ENCODE measurements at places on chromosomes 11 and 22.

DNA sequence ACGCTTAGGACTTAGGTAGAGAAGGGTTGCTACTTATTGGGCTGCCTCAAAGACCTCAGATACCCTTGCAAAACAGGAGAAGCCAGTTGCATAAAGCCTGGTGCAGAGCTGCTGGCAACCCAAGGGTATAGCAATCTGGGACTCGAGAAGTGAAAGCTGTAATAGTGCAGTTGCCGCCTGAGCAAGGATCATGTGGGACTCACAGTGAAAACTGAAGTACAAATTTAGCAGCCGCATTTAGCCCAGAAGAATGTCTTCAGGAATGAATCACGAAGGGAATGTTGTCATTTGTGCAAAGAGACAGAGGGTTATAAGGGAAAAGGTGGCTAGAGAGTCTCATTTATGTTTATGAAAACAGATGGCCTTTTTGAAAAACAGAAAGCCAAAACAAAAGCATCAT, 267.2 kb downstream of the TENM4 start:
- no peak for DNase-seq

- no peak for DNase-seq
Observed at GRCh38 chr11:43712676-43713075, 32.1 kb downstream of the HSD17B12 start.

- no peak for DNase-seq
Observed at GRCh38 chr22:24105013-24105360, 76.3 kb upstream of the SUSD2 start.

DNA sequence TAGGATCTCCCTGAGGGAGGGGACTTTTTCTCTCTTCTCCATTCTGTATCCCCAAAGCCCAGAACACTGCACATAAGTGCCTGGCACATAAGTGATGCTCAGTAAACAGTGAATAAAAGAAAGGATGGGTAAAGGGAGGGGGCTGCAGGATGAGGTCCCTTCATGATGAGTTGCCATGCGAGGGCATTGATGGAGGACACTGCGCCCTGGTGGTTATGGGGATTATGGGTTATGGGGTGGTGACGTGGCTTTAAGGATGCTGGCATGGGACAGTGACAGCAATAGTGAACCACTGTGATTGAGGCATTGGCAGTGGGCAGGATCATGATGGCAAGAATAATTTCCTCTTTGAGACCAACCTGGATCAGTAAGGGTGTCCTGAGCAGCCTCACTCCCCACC, 43.9 kb upstream of the LRRC32 start:
- DNase-seq: no peak

GRCh38 chr11:86487671-86488070, 113.0 kb downstream of the CCDC81 start:
- DNase-seq: no peak

GRCh38 chr22:21940521-21940920, 12.1 kb downstream of the PPM1F start:
- DNase-seq: no peak

- no peak for DNase-seq
Observed at GRCh38 chr11:110046775-110047380, 46.3 kb upstream of the ZC3H12C start.

DNA sequence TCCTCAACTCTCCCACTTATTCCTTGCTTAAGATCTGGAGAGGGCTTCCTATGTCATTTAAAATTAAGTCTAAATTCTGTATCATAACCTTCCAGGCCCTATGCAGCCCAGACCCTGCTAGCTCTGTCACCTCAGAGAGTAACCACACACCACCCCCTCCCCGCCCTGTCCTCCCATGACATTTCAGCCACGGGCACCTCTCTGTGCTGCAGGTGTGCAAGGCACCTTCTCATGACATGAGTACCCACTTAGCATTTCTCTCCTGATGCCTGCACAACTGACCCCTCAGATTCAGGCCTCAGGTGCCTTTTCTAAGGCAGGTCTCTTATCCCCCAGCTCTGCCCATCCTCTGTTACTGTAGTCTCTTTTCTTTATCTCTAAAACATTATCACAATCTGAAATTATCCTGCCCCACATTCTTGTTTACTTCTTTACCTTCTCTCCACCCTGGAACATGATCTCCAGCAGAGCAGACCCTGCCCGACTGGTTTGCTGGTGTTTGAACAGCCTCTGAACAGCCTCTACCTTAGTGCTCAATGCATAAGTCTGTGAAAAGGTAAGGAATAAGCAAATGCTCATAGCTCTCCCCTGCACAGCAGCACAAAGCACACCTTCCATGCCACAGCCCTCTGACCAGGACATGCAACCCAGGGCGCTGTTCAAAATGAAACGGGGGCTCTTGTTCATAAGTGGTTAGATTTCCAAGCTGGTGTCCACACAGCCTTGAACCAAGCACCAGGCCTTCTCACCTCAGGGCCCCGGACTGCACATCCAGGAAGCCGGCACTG, 196.1 kb upstream of the B3GAT1 start:
- no peak for DNase-seq

GRCh38 chr22:33654173-33654895, 265.9 kb downstream of the LARGE1 start:
- DNase-seq: no peak

DNA sequence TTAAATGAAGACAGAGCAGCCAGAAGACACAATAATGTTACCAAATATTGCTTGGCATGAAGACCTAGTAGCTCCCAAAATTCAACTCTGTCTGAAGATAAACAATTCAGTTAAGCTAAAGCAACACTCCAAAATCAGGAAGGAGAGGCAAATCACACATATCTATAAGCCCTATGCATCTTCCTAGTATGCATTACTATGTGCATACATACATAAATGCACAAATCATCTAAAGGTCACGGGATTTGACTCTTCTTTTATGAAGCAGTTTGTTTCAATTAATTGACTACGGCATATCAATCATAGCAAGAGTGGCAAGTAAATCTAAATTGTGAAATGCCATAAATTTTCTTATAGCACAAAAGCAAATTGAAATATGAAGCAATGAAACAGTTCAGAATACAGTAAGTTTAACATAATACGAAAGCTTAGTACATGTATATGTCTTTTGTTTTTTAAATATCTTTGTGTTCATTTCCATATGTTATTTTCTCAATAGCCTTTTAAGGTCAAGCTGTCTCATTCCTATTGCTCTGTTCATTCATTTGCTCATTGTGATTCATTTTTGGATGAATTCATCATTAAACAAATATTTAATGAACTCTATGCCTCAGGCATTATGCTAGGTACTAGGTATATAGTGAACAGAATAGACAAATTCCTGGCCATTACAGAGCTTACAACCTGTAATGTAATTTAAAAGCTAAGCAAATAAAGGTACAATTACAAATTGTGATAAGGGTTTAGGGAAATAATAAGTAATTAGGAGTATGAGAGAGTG, 540.5 kb downstream of the DLG2 start:
- DNase-seq: no peak

DNA sequence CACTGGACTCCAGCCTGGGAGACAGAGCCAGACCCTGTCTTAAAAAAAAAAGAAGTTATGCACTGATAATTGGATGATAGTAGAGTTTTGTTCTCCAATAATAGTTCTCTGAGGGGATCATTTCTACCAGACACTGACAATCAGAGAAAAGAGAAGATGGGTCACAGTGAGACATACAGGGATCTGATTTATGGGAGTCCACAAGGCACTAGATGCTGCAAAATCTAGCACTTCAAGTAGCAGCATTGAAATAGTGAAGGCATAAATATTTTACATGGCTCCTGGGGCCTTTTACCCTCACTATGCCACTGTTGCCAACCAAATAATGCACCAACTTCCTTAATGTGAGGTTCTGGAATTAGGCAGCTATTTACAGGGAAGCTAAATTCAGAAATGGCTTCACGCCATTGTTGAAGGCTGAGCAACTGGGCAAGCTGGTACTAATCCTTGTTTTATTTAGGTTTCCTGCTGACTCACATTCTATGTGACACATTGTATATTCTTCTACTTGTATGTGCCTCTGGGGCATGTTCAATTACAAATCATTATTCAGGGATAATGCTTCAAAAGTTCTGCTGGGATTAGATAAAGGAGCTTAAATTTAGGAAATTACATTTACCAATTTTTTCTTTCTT, 38.2 kb upstream of the ABTB2 start:
- no peak for DNase-seq

GRCh38 chr11:13765886-13766285, 97.4 kb downstream of the FAR1 start:
- DNase-seq: no peak

- no peak for DNase-seq
Observed at GRCh38 chr11:115958089-115959000, 454.1 kb upstream of the CADM1 start.

DNA sequence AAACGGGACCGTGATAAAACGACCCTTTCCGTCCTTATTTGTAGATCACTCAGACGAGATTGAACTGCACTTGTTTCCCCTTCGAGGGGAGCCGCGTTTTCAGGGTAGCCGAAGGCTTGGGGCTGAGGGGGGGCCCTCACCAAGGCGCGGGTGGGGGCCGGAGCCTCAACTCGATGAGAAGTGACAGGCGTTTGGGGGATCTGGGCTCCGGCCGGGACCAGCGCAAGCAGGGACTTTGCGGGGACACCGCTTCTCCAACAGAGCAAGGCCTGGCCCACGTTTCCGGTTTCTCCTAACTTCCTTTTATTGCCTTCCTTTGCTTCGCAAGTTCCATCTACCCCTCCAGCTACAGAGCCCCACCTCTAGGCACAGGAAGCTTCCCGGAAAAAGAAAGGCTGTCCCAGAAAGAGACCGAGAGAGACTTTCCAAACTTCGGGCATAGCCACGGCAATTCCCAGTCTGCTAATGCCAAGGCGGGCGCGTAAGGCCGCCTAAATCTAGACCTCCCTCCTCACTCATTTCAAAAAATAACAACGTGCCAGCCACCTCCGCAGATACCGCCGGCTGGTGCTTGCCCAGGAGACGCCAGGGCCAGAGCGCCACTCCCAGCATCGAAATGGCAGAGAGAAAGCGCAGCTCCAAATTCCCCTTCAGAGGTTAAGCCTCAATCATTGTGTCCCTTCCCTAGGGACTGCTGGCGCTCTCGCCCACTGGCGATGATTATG, 6.6 kb downstream of the PAX6 start:
- no peak for DNase-seq

DNA sequence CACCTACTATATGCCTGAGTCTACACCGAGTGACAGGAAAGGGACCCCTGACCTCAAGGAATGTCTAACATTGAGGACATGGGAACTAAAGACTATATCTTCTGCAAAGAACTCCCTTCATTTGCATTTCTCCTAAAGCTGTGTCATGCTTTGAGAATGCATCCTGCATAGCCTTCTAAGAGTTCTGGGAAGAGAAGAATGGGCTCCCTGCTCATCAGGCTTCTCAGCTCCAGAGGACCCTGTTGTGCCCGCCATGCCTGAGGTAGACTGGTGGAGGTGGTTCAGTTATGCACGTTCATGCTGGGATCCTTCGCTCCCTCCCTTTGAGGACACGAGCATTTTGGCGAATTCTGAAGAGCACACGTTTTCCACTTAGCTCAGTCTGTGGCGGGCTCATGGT, 63.3 kb downstream of the GRIK4 start:
- no peak for DNase-seq

DNA sequence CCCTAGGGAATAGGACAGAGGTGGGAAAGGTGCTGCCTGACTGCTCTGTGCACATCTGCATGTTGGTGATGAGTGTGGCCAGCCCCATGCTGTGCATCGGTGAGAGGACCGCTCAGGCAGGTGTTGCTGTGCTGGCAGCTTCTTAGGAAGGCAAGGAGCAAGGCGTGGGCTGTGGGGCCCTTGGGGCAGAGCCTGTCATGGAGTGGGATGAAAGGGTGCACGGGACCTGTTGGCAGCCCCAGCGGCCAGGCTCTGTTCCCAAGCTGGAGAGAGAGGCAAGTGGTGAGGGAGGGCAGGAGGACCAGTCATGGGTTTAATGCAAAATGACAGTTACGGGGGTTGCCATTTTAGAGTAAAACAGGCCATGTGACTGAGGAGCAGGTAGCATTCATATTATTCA, 78.3 kb downstream of the ZBTB16 start:
- no peak for DNase-seq

DNA sequence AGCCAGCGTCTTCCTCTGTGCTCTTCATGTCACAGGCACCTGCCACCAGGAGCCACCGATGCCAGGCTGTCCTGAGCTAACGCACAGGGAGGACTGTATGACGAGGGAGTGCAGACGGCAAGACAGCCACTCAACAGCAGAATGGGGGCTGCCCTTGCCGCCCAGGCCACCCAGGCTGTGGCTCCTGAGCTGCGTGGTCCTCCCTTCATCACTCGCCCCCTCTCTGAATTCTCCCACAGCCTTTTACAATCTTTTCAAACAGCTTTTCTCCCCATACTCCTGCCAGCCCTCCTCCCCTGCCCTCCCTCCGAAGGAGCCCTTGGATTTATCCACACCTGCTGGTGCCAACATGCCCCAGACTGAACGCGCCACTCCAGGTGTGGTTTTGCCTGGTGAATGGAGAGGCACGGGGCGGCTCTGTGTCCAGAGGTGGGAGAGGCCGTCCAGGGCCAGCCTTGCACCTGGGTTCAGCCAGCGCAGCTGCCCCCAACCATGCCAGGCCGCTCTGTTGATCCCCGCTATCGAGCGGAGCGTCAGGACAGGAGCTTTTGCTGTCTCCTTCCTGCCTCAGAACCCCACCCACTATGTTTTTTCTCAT, 22.0 kb downstream of the OVOL1 start:
- no peak for DNase-seq

GRCh38 chr22:48837341-48837935, 990.2 kb downstream of the BRD1 start:
- no peak for DNase-seq

DNA sequence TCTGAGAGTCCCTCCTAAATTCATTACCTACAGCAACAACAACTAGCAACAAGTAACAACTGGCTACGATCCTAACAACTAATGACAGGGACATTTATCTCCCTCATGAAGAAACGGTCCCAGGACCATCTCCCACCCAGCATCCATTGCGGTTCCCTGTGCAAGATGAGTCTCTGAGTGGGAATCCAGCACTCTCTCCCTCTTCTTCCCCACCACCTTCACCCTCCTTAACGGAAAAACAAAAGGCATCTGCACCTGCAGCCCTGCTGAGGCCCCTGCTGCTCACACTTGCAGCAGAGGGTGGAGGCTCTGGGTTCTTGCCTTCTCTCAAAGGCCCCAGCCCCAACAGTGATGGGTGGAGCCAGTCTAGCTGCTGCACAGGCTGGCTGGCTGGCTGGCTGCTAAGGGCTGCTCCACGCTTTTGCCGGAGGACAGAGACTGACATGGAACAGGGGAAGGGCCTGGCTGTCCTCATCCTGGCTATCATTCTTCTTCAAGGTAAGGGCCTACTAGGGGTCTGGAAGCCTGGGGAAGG, at the start of gene CD3G:
TSS of gene CD3G (plus strand) at position 364 of the 535 bp plus-strand sequence. CDS start at position 444, 80 bp downstream.
- DNase-seq: no peak

Data from thoracic aorta (tissue), 2 donors.